ENCODE measurements at places on chromosomes 3 and 15.

- no peak for DNase-seq
These were observed 53.1 kb downstream of the BOC start for GRCh38 chr3:113264283-113265131.

GRCh38 chr3:60036803-60037202 lies 987.0 kb upstream of the CFAP20DC start:
- DNase-seq: no peak

GRCh38 chr15:40289140-40289775 lies 6.4 kb upstream of the ANKRD63 start:
- no peak for DNase-seq

DNA sequence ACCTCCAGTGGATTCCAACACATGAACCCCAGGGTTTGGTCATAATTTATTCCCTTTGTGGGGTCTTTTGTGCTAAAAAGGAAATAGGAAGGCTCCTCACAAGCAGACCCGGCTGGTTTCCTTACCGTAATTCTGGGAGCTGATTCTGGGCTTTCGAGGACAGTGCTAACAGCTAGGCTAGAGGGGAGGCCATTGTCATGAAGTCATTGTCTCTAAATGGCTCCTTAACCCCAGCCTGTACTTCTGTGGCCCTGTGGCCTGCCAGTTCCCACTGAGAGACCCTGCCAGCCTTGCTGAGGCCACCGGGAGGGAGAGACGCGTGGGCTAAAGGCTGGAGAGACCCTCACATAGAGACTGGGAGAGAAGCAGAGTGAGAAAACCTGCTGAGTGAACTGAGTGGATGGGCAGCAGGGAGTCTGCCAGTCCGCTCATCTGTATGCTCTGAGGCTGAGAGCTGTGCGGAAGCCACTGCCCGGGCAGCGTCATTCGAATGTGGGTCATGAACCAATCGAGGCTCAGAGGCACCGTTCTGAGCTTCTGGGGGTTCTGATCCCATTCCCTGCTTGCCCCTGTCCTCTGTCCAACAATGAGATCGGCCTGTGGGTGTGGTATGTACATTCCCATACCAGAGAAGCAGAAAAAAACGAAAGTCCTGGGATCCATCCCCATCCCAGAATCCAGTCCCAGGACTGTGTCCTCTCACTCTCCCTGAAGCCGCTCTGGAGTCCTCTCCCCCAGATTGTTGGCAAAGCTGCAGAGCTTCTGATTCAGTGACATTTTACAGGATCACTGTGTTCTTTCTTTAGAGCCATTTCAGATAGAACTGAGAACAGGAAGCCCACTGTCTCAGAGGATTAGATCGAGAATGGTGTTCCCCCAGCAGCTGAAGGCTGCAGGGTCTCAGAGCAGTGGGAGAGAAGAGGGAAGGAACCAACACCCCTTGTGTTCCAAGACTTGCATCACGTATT lies 21.3 kb upstream of the DGKG start:
- no peak for DNase-seq

DNA sequence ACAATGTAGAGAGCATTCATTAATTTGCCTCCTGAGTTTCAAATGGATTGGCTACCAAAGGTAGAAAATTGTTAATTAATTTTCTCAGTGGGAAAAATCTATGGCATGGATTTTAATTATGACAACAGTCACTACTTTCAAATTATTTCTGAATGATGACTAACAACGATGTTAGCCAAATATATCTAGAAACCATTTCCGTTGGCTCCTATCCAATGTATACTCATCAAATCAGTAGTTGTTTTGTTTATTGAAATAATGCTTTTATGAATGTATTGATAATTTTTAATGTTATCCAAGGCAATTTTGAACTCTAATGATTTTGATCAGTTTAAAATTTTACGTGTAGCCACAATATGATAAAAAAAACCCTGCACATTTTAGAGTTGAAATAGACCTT lies 333.4 kb downstream of the NAALADL2 start:
- no peak for DNase-seq

DNA sequence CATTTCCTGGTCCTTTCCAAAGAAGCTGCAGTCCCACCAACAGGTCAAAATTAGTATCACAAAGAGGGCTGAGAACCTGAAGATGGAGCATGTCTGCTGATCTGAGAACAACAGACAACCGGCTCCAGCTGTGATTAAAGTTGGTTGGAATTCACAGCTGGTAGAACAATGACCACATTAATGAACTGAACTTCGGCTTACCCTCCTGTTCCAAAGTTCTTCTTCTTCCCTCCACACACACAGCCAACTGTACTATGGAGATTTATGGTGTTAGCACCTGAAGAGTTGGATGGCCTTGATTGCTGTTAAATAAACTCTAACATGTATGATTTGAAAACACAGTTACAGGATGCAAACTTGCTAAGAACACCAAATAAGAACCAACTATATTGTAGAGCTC lies 27.4 kb upstream of the ROPN1 start:
- DNase-seq: no peak

GRCh38 chr3:54433846-54434245 lies 311.5 kb downstream of the CACNA2D3 start:
- DNase-seq: no peak

GRCh38 chr3:142353571-142353970 lies 94.3 kb downstream of the XRN1 start:
- peak; percentile 36 for DNase-seq

- no peak for DNase-seq
These were observed 582.2 kb downstream of the FOXP1 start for GRCh38 chr3:71001303-71001830.

- DNase-seq: no peak
These were observed 63.2 kb upstream of the LPP start for GRCh38 chr3:188090620-188091309.

- DNase-seq: no peak
These were observed 201.8 kb upstream of the TPM1 start for GRCh38 chr15:62840526-62841268.

DNA sequence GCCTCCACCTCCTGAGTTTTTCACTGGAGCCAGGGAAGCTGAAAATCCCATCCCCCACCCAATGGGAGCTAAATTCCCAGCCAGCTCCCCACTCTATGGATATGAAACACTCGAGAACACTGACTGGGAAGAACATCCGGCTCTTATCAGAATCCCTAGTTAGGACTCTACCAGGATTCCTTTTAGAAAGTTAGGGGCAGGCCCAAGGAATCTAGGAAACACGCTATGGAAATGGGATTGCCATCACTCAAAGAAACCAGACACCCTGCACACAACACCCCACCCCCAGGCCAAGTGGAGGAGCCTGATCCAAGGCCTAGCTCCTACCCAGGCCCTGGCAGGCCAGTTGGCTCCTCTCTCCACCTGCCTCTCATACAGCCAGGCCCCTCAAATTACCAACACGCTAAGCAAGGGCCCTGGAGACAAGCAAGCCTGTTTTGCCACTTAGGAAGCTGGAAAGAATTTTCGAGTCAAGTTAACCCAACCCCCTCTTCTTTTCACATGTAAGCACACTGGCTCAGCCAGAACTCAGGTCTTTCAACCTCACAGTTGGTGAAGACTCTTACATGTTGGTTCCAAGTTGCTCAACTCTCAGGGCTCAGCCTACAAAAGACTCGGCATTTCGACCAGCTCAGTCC lies 75.5 kb downstream of the RBPMS2 start:
- no peak for DNase-seq

DNA sequence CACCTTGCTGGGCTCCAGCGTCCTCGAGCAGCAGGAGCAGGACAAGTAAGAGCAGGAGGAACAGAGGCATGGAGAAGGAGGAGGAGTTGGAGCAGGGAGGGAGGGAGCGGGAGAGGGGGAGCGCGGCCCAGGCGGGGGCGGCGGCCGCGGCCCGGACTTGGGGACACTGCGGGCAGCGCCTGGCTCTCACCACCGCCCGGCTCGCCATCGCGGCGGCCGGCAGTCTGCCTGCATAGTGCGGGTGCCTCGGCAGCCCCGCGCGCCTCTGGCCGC lies 440 bp downstream of the DCBLD2 start:
- DNase-seq: no peak

DNA sequence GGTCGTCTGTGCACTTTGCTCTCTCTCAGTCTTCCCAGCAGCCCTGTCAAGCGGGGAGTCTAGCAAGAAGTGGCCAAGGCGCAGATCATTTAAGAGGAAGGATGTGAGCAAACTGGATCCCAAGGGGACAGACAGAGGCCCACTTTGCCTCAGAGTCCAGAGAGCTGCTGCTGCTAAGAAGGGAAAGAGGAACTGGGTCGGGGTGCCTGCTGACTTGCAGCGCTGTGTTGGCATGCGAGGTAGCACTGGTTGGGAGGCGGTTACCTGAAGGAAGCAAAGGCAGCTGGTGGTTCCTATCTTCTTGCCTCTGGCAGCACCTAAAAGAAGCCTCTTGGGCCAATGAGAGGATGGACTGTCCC lies 28.1 kb downstream of the SMAD3 start:
- no peak for DNase-seq

- DNase-seq: no peak
These were observed 55.1 kb downstream of the MBNL1 start for GRCh38 chr3:152323834-152324233.

DNA sequence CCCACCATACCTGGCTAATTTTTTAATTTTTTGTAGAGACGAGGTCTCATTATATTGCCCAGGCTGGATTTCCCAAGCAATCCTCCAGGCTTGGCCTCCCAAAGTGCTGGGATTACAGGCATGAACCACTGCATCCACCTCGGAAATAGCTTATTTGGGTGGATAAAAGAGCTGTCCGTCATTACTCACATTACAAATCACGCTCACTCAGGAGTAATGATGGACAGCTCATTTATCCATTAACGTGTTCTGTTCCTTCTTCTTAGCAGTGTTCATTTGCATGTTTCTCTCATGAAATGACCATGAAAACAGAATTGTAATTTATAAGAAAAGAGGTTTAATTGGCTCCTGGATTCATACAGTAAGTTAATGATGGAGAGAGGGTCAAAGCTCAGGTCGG lies 9.8 kb downstream of the SV2B start:
- no peak for DNase-seq

GRCh38 chr3:188943591-188943990 lies 228.2 kb upstream of the TPRG1 start:
- DNase-seq: no peak

GRCh38 chr3:14494973-14495300 lies 45.2 kb downstream of the GRIP2 start:
- DNase-seq: no peak

DNA sequence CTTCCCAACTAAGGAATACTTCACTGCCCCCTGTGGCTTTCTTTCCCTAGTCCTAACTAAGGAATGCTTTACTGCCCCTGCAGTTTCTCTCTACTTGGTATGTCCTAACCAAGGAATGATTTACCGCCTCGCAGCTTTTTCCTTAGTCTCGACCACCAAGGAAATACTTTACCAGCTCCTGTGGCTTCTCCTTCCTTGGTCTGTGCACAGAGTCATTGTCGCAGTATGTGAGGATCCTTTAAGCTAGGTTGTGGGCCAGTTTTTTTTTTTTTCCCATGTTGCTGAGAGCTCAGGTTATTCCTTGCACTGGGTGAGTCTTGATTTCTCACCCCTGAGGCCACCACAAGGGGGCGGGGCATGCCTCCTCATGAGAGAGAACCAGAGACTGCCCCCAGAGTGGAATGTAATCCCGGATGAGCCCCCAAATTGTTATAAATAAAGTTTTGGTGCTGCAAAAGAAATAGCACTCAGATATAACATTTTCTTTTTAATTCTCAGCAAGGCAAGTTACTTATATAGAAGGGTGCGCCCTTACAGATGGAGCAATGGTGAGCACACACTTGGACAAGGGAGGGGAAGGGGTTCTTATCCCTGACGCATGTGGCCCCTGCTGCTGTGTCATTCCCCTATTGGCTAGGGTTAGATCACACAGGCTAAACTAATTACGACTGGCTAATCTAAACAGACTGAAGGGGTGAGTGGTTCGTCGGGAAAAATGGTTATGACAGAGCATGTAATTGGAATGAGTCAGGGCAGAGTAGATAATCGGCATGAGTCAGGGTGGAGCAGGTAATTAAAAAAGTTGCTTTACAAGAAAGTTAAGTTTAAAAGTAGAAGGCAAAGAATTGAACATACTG lies 27.0 kb downstream of the NDUFB4 start:
- DNase-seq: no peak

- DNase-seq: no peak
These were observed 235.0 kb downstream of the ADAMTS17 start for GRCh38 chr15:100106732-100107131.

- DNase-seq: no peak
These were observed 44.9 kb downstream of the OXSR1 start for GRCh38 chr3:38210141-38210757.

DNA sequence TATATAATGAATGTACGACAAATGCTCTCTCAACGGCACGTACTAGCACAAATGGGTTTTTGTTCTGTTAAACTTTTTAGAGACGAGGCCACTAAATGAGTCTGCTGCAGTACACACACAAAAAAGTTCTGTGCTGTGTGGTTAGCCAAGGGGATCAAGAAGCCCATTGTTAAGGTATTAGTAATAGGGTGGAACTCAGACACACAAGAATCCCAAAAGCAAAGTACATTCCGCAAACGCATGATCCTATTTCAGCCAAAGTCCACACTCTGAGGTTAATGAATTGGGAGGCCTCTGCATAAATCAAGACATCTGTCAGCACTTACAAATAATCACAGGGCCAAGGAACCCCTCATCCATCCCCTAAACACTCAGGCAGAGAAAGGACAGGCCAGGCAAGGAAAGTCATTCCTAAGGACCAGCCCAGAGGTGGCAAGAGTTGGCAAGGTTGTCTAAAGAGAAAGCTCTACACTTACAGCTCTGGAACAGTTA lies 12.1 kb downstream of the OSBPL10 start:
- peak; percentile 96 for DNase-seq

- DNase-seq: no peak
These were observed 19.5 kb downstream of the MESD start for GRCh38 chr15:80970018-80970657.

DNA sequence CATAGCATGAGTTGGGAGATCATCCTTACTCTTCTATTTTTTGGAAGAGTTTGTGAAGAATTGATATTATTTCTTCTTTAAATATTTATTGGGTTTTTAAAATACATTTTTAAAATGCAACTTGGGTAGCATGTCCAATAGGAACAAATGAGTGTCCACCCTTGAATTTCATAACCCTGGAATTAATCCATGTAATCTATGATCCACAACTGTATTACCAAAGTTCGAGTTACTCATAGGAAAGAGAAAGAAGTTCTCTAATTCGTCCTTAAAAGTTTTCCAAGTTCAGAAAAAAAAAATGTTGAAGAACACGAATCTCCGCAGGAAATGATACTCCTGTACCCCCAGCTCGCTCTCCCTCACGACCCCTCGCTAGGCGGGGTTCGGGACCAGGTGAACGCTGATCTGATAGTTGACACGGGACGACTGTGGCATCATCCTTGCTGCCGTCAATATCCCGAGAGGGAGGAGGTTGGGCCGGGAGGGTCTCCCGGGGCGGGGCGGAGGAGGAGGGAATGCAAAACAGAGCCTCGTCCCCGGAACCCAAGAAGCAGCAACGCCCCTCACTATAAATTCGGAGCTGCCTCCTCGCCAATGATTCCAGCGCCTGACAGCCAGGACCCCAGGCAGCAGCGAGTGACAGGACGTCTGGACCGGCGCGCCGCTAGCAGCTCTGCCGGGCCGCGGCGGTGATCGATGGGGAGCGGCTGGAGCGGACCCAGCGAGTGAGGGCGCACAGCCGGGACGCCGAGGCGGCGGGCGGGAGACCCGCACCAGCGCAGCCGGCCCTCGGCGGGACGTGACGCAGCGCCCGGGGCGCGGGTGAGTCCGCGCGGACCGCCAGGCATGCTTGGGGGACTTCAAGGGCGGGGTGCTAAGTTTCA lies at the start of gene AGTR1:
AGTR1 (plus strand) TSS at position 598 of the 884 bp plus-strand sequence. CDS start 43,133 bp downstream, outside the sequence.
- no peak for DNase-seq

GRCh38 chr3:161673866-161674265 lies 177.3 kb downstream of the OTOL1 start:
- DNase-seq: no peak

GRCh38 chr15:34001536-34001935 lies 33.2 kb downstream of the CHRM5 start:
- no peak for DNase-seq

GRCh38 chr15:89416339-89417183 lies 79.8 kb downstream of the RHCG start:
- no peak for DNase-seq

All from non-pigmented ciliary epithelial cell (primary cell).